ENCODE measurements at places on chromosomes 4 and X.

- DNase-seq: no peak
These were observed 47.5 kb upstream of the BCOR start for GRCh38 chrX:40145001-40145922.

DNA sequence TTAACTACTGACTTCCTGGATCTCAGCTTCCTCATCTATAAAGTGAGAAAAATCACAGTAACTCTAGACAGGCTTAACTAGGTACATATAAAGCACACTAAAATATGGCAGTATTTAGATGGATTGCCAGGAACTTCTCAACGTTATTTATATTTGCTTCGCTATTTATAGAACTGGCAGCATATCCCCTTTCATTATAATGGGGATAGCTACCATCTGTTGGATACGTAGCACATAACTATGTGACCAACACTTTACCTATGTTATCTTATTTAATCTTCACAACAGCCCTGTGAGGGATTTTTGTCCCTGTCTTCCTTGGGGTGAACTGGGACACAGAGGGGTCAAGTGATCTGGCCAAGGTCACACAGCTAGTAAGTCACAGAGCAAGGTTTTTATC lies 64.6 kb downstream of the ENPEP start:
- DNase-seq: no peak

DNA sequence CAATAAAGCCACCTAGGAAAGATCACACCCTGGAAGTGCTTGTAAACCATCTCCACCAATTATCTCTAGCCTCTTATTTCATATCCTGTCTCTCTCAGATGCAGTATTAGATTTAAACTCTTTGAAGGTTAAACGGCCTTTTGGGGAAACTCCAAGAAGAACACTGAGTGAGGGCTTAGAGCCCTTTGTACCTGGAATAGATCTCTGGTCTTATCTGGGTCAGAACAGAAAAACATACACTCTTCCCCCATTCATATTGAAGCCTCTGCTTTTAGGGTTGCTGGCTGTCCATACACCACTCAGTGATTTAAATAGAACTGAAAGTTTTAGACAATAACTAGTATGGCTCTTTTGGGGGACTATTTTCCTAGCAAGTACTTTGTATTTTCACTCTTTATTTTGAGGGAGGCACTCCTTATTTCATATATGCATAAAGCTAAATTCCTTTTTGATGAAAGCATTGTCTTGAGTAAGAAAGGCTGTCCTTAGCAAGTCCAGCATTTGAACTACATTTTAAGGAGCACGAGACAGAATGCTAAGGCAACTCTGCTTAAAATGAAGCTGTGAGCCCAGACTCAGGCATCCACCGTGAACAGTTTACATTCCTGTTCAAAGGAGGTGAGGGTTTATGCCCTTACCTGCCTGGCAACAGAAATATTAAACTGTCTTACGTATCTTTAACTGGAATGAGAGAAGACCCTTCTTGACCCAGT lies 17.4 kb downstream of the YY2 start:
- DNase-seq: no peak

- DNase-seq: no peak
These were observed 875 bp downstream of the LAP3 start for GRCh38 chr4:17577665-17578481.

- no peak for DNase-seq
These were observed 79.9 kb downstream of the AMOT start for GRCh38 chrX:112760697-112761096.

- DNase-seq: no peak
These were observed 41.8 kb upstream of the RLIM start for GRCh38 chrX:74656079-74656745.

DNA sequence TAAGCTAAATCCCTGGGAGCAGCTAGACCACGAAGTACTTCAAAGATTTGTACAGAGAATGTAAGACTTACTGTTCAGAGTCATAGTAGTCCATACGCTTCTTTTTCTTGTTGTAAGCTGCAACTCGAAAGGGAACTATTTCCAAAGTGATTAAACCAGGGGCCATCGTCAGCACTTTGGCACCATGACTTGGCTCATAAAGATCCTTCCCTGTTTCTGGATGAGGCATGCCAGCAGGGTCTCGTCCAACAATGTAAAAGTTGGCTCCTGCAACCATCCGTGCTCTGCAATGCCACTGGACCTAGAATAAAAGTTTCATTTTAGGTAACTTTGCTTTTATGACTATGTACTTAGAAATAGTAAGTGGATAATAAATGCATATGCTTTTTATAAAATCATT lies 88.5 kb downstream of the PAPSS1 start:
- DNase-seq: no peak

- no peak for DNase-seq
These were observed 198.0 kb downstream of the CBR4 start for GRCh38 chr4:168811786-168812651.

DNA sequence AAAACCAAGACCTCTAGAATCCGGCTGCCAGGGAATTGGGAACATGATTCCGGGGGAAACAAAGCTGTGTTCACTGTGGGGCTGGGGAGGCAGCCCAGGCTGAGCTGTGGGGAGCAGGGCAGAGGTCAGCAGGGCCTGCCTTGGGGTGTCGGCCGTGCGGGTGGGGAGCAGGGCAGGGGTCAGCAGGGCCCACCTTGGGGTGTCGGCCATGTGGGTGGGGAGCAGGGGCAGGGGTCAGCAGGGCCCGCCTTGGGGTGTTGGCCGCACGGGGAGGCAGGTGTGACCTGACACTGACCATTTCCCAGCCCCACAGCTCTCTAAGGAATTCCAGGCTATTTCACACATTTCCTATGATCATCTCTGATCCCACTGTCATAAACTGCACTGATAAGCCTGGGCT lies 45.6 kb upstream of the CPLX1 start:
- DNase-seq: no peak

- no peak for DNase-seq
These were observed 60.3 kb upstream of the DIPK2B start for GRCh38 chrX:45261005-45261404.

- DNase-seq: no peak
These were observed 106.1 kb upstream of the TMEM150C start for GRCh38 chr4:82667761-82668480.

DNA sequence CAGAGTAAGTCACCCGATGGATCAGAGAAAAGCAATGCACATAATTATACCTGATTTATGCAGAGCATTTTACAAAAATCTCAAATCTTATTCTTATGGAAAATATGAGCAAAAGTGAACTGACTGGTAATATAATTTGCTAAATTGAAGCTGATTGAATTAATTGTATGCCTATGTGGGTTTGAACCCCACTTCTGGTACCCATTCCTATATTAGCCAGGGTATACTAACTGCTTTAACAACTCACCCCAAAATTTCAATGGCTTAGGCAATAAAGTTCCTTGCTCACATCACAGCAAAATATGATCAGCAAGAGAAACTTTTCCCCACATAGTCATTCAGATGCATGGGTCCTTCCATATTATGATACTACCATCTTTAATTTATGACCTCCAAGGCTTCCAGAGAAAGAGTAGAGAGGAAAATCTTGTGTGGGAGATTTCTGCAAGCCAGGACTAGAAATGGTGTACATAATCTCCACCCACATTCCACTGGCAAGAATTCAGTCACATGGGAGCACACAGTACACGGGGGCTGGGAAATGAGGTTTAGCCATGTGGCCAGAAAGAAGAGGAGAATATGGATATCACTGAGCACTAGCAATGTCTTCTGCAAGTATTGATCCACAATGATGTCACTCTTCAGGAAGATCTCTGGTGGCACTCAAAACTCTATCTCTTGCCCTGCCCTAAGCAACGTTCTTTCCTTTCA lies 640.7 kb downstream of the BCOR start:
- no peak for DNase-seq

- no peak for DNase-seq
These were observed 149.2 kb downstream of the PTTG2 start for GRCh38 chr4:38109370-38109769.

DNA sequence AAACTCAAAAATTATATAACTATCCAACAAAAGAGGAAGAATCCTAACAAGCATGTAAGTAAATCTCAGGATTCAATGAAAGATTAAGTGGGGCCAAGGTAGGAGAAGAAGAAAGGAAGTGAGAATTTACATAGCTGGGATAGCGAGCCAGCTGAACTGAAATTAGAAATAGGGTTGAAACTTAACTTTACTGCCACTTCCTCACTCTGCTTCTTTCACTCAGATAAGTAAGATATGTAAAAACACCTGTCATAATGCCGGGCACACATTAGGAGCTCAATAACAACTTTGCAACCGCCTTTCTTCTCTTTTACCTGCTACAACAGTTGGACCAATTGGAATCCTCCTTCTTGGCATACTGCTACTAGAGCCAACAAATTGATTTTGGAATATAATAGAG lies 129.4 kb downstream of the CNKSR2 start:
- no peak for DNase-seq

GRCh38 chrX:37776987-37777325 lies 2.9 kb upstream of the CYBB start:
- DNase-seq: no peak

DNA sequence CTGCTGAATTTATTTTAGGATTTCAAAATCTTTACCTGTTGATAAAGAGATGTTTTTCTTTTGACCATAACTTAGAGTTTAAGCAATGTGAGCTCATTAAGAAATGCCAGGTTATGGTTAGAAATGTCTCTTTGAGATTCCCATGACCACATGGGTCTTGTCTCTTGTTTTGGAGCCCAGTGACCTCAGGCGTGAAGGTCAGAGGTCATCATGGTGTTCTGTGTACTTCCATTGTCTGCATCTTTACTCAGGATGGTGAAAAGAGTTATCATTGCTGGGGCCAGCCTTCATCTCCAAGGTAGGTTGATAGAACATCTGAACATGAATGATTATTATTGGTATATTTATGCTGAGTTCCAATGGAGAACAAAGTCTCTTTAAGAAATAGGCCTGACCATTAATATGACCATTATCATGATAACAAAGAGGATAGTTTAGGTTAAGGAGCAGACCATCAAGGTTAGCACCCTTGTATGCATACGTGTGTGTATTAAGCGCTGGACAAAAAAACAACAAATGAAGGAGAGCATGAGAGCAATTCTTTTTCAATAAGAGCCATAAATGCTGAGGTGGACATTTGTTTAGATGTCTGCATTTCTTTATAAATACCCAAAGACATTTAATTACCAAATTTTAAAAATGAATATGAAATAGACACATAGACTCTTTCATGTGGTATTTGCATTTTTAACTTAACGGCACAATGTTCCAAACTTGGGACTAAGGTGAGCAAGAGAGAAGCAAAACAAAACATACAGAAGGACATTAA lies 120.6 kb upstream of the PAQR3 start:
- DNase-seq: no peak

- no peak for DNase-seq
These were observed 74.0 kb upstream of the PRSS48 start for GRCh38 chr4:151202851-151203455.

- DNase-seq: no peak
These were observed 1137.5 kb upstream of the INTU start for GRCh38 chr4:126495163-126495752.

DNA sequence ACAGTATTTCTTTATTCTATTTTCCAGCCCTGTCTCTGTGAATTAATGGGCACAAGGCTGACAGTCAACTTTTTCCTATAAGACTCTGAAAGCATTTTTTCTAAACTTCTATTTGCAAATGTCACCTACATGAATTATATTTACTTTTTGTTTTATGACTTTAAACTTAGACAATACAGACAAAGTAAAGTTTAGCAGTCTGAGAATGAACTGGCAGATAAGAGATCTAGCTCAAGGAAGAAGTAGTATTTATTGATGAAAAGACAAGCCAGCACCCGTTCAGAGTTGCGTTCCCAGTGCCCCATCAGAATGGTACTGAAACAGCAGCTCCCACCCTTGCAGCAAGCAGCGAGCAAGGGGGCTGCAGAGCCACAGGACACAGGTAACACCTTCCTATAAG lies 148.5 kb downstream of the FAM13A start:
- no peak for DNase-seq

GRCh38 chr4:90745176-90745575 lies 618.0 kb downstream of the CCSER1 start:
- no peak for DNase-seq

- no peak for DNase-seq
These were observed 49.5 kb downstream of the RGS12 start for GRCh38 chr4:3342182-3342854.

GRCh38 chrX:149221230-149221629 lies 283.9 kb downstream of the IDS start:
- no peak for DNase-seq

DNA sequence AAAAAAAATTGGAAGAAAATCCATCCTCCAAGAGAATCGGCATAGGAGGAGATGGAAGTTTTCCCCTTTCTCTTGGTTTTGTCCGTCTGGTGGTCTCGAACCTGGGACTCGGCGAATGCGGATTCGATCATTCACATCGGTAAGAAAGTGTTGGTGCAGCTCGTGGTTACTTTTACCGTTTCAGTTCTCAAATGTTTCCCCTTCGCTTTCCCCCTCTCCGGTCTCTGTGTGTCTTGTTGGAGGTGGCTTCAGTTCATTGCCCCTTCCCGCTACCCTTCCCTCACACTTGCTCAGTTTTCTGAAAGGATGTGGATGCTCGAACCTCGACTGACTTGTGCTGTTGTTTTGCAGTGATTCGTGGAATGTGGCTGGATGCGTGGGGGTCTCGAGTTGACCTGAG lies 840 bp downstream of the GRID2 start:
- DNase-seq: no peak

DNA sequence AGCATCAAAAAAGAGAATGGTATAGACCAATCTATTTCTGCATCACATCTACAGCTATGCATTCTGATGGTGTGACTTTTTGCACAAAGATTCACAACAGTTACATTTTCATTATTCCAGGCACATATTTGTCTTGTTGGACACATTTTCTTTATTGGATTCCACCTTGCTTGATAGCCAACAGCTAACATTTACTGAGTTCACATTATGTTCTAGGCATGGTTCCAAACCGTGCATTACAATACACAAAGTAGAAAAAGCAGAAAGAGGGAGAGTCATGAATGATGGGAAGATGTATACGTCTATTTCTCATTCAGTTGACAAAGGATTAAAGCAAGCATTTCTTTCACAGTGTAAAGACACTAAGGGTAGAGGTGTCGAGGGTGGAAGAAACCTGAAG lies 22.9 kb upstream of the CLGN start:
- DNase-seq: no peak

DNA sequence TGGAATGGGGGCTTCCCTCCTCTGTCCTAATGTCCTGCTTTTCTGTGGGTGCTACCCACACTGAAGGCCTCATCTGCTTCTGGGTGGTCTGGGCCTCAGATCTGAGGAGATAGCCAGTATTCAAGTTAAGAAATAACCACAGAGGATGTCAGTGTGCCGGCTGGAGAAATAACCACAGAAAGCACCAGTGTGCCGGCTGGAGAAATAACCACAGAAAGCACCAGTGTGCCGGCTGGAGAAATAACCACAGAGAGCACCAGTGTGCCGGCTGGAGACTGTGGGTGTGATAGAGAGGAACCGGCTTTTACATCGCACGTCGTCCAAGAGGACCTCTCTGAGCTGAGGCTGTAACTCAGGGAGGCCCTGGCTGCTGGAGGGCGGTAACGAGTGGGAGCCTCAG lies 65.7 kb upstream of the PSAPL1 start:
- DNase-seq: no peak

DNA sequence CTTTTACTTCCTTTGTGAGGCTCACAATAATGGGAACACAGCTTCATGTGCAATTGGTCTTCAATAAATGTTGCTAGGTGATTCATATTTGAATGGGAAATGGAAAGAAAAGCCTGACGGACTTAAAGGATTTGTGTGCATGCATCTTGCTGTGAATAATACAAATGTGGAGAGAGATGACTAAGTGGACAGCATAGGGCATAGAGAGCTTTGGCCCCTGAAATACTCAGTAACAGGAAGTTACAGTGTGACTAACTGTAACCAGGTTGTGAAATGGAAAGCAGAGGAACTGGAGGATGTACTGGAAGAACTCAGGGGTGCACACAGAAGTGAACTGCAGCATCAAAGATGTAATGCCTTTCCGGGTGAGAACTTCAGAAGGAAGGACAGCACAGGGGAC lies 206.7 kb downstream of the MGST2 start:
- no peak for DNase-seq
